ENCODE measurements at places on chromosomes 16 and 17. TPM values are rescaled to one million over a fixed set of nuclear protein-coding genes. Genes with fewer than 3 reads are reported as not detected.

GRCh38 chr17:32558326-32558955 is 71.6 kb downstream of the CDK5R1 start:
- no peak for DNase-seq

- no peak for DNase-seq
Measured at GRCh38 chr16:50535506-50536257, 12.5 kb upstream of the NKD1 start.

DNA sequence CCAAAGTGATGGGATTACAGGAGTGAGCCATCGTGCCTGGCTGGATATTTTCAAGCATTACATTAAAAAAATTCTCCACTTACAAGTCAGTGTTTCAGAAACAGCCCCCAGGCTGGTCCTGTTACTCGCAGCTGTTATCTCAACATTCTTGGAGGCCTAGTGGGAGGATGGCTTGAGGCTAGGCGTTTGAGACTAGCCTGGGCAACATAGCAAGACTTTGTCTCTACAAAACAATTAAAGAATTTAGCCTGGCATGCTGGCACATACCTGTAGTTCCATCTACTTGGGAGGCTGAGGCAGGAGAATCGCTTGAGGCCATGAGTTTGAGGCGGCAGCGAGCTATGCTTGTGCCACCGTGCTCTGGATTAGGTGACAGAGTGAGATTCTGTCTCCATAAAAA is 26.5 kb upstream of the SPNS3 start:
- no peak for DNase-seq

DNA sequence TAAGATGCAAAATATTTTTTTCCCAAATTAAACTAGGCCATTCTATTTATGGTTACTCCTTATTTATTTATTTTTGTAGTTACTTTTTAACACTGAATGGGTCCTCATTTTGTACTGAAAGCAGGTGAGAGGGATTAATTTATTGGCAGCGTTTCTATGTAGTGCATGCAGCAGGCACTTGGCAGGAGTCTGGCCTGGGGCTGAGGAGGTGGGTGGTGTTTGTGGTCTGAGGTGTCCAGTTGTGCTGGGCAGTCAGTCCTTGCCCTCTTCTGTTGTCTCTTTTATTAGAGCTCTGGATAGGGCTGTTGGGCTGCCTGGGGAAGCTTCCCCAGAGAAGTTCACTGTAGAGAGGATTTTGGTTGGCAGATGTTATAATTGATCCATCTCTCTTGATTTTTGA is 12.7 kb downstream of the SEC14L1 start:
- no peak for DNase-seq

- no peak for DNase-seq
Measured at GRCh38 chr17:44981221-44981968, 13.3 kb upstream of the C1QL1 start.

GRCh38 chr17:47717979-47718621 is 14.9 kb upstream of the TBX21 start:
- no peak for DNase-seq

GRCh38 chr16:48505705-48506104 is 104.3 kb downstream of the N4BP1 start:
- DNase-seq, result no peak

DNA sequence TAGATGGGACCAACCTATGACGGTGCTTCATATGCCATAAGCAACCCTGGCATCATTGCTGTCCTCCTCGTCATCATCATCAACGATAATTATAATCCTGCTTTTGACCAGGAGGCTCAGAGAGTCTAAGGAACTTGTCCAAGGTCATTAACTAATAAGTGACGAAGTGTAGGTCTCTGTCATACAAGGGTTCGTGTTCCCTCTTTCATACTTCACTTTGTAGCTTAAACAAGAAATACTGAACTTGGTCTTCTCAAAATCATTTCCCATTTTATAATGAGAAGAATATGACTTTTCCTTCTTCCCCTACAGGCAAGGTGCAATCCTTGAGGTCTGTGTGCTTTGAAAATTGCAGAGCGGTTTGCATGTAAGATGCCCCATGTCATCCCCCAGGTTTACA is 31.2 kb upstream of the PIK3R6 start:
- DNase-seq, result no peak

TMEM100 gene
- 15.1 TPM for total RNA-seq

CCDC200 gene
- not detected for total RNA-seq

PIRT gene
- total RNA-seq, result not detected

All from omental fat pad (tissue), 4 donors.